IMR-90 (cell line): ENCODE measurements at places on chromosomes 5 and 9. TPM values are rescaled to one million over a fixed set of nuclear protein-coding genes. Genes with fewer than 3 reads are reported as not detected.

PRDM9 gene
- not detected in 2 replicates for polyA plus RNA-seq

ESM1 gene
- 5.6 and 7.1 TPM in 2 replicates for polyA plus RNA-seq

DNA sequence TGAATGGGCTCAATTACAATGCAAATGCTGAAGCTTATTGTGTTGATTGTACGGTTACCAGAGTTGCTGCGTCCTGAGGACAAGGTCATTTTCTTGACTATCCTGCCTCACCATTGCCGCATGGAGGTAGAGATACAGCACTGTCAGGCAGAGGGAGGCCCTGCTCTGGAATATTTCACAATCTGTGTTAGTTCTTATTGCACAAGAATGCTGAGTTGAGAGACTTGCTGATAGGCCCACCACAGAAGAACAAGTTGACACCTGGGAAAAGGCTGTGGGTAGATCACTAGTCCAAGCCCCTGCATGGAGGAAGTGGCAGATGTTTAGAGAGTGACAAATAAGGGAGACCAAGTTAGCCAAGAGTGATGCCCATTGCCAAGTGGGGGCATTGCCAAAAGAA, 344.5 kb upstream of the ITGA1 start:
- DNase-seq = no peak

GRCh38 chr5:171481571-171482433, 62.4 kb downstream of the FGF18 start:
- DNase-seq = peak; percentile 41

GRCh38 chr5:179869101-179869500, 10.5 kb upstream of the MRNIP start:
- DNase-seq = no peak

GRCh38 chr5:143215690-143216089, 187.8 kb downstream of the NR3C1 start:
- DNase-seq = no peak

GRCh38 chr5:68953875-68954617, 139.8 kb upstream of the SLC30A5 start:
- no peak for DNase-seq

DNA sequence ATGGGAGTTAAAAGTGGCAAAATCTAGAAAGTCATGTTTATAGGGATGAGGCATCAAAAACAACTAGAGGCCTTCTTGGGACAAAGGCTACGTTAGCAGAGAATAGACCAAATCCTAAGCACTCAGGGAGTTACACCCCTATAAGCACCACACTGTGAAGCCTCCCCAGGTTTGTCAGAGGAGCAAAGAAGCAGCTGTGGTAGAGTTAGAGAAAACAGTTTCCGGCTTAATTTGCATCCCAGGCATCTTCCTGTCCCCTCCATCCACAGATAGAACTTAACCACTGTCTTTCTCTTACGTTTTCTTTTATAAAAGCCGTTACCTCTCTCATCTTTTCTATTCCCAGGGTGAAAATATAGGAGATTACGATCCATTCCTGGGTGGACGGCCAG, 188.6 kb upstream of the KLF9 start:
- DNase-seq = no peak

DNA sequence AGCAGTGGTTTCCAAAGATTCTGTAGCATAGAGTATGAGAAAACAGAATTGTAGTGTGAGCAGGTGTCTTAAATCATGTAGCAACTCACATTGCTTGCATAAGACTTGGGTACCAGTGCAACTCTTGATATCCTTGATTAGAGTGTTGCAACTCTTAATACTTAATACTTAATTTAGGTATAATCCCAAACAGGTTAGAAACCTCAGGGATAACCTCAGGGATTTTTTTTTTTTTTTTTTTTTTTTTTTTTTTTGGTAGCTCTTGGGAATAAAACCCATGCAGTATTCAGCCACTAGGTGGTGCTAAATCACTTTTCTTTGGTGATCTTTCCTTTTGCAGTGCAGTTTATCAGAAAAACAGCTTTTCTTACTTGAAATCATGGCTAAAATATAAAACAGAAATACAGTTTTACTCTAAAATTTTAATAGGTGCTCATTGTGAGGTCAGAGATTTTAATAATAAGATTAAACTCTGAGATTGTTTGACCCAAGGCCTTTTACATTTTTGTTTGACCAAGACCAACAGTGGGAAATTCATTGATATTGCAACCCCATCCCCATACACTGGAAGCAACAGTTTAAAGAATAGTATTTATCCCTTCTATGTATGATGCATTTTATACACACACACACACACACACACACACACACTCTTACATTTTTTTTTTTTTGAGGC, 55.3 kb downstream of the ERAP1 start:
- DNase-seq = peak; percentile 69
